ENCODE measurements at places on chromosomes 5 and 9. TPM values are rescaled to one million over a fixed set of nuclear protein-coding genes. Genes with fewer than 3 reads are reported as not detected.

INVS gene
- total RNA-seq = 12.7 TPM

ECM2 gene
- not detected for total RNA-seq

PCDHB12 gene
- total RNA-seq = not detected

WNK2 gene
- not detected for total RNA-seq

FAM163B gene
- not detected for total RNA-seq

FSTL4 gene
- total RNA-seq = not detected

PCDHGC3 gene
- 15.4 TPM for total RNA-seq

SLC26A2 gene
- 17.3 TPM for total RNA-seq

N4BP3 gene
- total RNA-seq = 1.8 TPM

IL33 gene
- not detected for total RNA-seq

SOX30 gene
- total RNA-seq = not detected

IFNA2 gene
- total RNA-seq = not detected

SPAAR gene
- total RNA-seq = not detected

TERT gene
- total RNA-seq = 0.03 TPM

RNF183 gene
- 0.23 TPM for total RNA-seq

C9 gene
- not detected for total RNA-seq

TXNDC8 gene
- not detected for total RNA-seq

CCDC192 gene
- total RNA-seq = not detected

NOXA1 gene
- 5.1 TPM for total RNA-seq

SLC25A2 gene
- total RNA-seq = not detected

IGIP gene
- total RNA-seq = 1.5 TPM

CCDC183 gene
- total RNA-seq = not detected

CAVIN4 gene
- 0.74 TPM for total RNA-seq

OLFM1 gene
- total RNA-seq = 2.6 TPM

DNAJB5 gene
- 0.90 TPM for total RNA-seq

All from Caki2 (cell line).